ENCODE measurements at places on chromosomes 6 and 20.
A peak's percentile ranks its signal among the peaks of the same experiment; 100 is the strongest.

DNA sequence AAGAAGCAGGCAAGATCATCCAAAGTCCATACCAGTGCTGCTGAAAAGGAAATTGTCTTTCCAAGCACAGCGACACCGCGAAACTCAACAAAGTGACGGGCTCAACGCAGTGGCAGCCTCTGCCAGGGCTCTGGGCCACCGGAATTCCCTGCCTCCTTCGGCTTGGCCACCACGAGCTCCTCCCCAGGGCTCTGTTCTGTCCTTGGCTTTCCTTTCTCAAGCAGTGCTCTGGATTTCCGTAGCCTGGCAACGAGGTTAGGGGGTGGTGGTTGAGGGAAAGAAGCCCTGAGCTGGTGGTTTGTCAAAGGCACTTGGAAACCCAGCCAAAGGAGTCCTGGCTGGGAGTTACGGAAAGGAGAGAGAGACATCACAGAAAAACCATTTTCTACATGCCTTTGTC lies 31.2 kb downstream of the PRR18 start:
- DNase-seq, result peak; percentile 63

DNA sequence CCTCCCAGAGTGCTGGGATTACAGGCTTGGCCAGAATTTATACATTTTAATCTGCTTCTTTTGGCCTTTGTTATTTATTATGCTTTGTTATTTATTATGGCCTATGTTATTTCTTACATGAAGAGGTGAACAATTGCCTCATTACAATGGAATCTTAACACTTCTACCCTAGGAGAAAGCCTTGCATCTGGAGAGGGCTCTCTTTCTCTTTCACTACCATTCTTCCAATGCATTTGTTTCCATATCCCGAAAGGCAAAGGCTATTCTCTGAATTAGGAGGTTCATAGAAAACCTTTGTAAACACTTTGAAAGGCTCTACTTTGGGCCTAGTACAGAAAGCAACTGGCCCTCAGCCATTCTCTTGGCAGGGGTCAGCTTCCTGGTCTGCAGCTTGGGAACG lies 19.9 kb upstream of the DEK start:
- no peak for DNase-seq

- peak; percentile 36 for DNase-seq
Observed at GRCh38 chr6:32882879-32883250, 28.9 kb downstream of the PSMB9 start.

DNA sequence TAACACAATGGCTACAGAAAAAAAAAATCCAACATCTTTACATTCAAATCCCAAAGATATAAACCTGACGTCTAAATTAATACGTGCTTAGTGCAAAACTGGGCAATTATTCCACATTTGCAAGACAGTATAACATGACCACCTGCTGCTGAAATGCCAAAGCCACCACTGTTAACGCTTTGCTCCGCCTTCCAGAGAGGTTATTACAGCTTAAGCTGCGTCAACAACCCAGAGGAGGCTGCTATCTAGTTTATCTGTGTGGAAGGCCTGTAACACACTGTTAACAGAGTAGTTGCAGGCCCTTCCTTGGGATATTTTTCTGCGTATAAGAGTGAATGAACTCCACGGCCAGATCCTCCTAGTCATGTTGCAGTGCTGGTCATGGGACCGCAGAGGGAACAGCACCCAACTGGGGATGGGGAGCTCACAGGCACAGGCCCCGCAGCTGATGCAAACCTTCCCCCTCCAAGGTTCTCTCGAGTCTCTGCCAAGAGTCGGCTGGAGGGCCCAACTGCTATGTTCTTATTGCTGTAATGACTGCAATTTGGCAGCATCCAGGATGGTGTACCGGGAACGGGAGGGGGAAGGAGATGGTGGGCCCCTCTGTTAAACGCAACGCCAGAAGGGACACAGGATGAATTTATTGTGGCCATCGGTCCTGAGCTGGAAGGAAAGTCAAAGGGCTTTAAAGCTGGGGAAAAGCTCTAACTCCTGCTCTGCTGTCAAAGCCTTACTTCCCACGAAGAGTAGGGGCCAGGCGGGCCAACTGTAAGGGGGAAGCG lies 993 bp upstream of the NCOA7 start:
- DNase-seq, result peak; percentile 32

DNA sequence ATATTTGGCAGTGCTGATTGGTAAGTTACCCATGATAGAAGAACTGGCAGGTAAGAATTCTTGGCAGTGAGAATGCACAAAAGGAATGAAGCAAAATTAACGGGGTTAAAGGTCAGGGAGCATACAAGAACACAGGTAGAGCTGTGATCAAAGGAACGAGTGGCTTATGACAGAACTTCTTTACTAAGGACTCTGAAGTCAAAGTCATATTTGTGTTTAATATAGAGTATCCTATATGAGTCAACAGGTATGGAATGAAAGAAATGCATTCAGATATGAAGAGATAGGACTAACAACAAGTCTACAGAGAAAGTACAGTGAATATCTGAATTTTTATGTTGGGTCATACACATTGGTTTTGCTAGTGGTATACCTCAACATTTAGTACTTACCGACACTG lies 209.0 kb upstream of the CITED2 start:
- peak; percentile 48 for DNase-seq
